ENCODE measurements at places on chromosomes 11 and 22. TPM values are rescaled to one million over a fixed set of nuclear protein-coding genes. Genes with fewer than 3 reads are reported as not detected.

Gene OR6A2
- under 0.01 TPM for total RNA-seq

Gene HMOX1
- 243 TPM for total RNA-seq

Gene FXYD6
- 8.0 TPM for total RNA-seq

Gene KDM4D
- total RNA-seq = 0.50 TPM

Gene GLYAT
- total RNA-seq = not detected

Gene MB
- not detected for total RNA-seq

Gene LPXN
- total RNA-seq = 8.6 TPM

Gene ATP6V1E1
- 182 TPM for total RNA-seq

Gene PATE2
- not detected for total RNA-seq

Gene SULT4A1
- total RNA-seq = under 0.01 TPM

Gene MYOD1
- total RNA-seq = not detected

GRCh38 chr11:2673250-2673610, 26.6 kb downstream of the KCNQ1OT1 start:
- no peaks in the 10 kb centered on the region for H3K27me3 ChIP-seq
- no peaks in the 10 kb centered on the region for H3K4me1 ChIP-seq
- no peaks in the 10 kb centered on the region for H3K36me3 ChIP-seq
- no peak for DNase-seq
- no peak overlapping the region for H3K4me3 ChIP-seq

DNA sequence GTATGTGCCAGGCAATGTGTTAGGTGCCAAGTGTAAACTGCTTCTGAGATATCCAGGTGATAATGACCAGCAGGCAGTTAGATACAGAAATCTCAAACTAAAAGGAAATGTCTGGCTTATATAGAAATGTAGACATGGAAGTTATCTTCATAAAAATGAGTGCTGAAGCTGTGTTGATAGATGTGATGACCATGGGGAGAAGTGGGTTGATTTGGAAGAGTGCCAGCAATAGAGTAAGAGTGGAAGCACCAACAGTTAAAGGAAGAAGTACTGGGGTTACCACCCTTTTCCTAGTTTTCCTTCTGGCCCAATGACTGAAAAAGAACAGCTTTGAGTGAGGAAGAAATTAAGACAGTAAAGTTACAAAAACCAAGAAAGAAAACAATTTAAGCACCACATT, 68.5 kb downstream of the C2CD3 start:
- no peak overlapping the region for H3K27ac ChIP-seq
- peaks cover 1% of the 10 kb centered on the region for H3K36me3 ChIP-seq
- no peaks in the 10 kb centered on the region for H3K27me3 ChIP-seq
- no peaks in the 10 kb centered on the region for H3K4me1 ChIP-seq

DNA sequence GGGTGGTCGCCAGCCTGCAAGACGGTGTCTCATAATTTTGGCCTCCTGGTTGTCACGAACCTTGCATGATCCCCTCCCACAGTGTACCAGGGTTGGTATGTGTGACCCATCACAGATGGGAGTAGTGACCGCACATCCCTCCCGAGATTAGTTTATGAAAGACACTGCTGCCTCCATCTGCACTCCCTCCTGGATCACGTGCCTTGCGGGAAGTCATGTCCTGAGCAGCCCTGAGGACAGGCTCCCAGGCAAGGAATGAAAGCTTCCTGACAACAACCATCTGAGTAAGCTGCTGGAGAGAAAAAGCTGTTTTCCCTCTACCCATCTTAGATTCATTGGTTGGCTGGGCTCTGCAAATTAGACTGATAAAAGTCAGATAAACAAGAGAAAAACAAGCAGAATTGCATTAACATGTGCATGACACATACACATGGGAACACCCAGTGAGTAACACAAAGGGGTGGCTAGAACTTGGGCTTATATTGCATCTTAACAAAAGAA, 14.4 kb upstream of the PAMR1 start:
- no peaks in the 10 kb centered on the region for H3K27me3 ChIP-seq
- peak; percentile 70 for DNase-seq
- peaks cover 30% of the 10 kb centered on the region for H3K4me1 ChIP-seq
- H3K36me3 ChIP-seq = no peaks in the 10 kb centered on the region
- peak overlapping the region; percentile 65 for H3K27ac ChIP-seq
- no peak overlapping the region for H3K4me3 ChIP-seq

DNA sequence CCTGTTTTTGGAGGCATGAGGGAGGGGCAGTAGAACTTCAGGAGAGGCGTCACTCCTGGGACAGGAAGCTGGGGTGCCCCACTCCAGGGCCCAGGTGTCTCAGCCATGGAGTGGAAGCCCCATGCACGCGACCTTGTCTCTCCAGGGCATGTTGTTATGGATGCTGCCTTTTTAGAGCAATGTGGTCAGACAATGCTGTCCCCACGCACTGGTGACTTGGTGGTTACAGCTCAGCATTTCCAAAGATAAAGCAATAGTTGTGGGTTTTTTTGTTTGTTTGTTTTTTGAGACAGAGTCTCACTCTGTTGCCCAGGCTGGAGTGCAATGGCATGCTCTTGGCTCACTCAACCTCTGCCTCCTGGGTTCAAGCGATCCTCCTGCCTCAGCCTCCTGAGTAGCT, 22.3 kb downstream of the EIF4G2 start:
- no peak for DNase-seq
- H3K27me3 ChIP-seq = no peaks in the 10 kb centered on the region
- H3K36me3 ChIP-seq = no peaks in the 10 kb centered on the region
- H3K27ac ChIP-seq = no peak overlapping the region

DNA sequence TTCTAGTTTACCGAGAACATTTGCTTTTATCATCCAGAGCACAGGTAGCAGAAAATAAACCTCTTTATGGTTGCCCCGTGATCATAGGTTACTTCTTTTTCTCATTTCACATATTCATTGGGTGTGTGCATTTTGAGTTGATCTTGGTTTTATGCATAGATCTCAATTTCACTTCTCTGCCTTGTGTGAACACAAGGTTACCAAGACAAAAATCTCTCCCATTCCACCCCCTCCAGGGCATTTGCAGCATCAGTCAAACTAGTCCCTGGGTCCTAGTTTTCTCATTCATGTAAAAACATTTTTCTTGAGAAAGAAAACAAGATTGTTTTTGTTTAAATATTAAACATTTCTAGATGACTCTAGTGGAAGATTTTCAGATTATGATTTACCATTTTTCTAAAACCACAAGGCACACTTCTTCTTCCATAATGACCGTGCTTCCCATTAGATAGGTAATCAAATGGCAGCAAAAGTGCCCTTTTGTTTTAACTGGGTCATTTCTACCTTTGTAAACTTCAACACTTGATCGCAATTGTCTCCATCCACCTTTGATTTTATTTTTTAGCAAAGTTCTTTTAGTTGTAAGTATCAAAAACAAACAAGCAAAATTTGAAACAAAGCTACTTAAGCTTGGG, 526.6 kb upstream of the CADM1 start:
- H3K4me3 ChIP-seq = no peak overlapping the region
- H3K4me1 ChIP-seq = no peaks in the 10 kb centered on the region
- no peak overlapping the region for H3K27ac ChIP-seq
- no peaks in the 10 kb centered on the region for H3K36me3 ChIP-seq
- no peaks in the 10 kb centered on the region for H3K27me3 ChIP-seq

GRCh38 chr11:130025371-130025770, 22.7 kb upstream of the PRDM10 start:
- H3K27me3 ChIP-seq = no peaks in the 10 kb centered on the region
- H3K4me3 ChIP-seq = no peak overlapping the region
- no peak for DNase-seq
- H3K27ac ChIP-seq = no peak overlapping the region

DNA sequence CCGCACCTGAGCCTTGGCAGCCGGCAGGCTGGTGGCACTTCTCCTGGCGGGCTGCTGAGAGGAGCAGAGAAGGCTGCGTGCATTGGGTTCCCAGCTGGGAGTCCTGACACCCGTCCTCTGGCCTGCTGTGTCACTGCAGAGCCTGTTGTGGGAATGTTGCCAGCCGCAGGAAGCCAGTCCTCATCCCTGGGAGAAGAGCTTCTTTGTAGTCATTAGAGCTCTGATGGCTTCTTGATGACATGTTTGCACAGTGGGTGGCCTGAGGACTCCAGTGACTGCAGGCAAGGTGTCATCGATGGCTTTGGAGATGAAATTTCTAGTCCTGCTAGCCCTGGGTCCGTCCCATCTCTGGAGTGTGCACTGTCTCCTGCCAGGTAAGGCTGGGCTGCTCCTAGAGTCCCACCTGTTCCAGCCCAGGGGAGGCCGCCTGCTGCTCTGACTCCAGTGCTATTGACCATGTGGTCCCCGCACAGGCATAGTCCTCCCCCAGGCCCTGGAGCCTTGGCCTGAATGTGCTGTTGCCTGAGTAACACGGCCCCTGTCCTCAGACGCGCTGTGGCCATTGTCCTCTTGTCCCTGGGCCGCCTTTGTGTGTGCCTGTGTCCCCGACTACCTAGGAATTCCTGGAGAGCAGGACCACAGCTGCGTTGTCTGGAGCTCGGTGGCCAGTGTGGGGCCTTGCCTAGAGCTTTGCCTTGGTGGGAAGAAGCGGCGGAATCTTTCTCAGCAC, 129.2 kb downstream of the CACNA1I start:
- H3K4me1 ChIP-seq = no peaks in the 10 kb centered on the region
- DNase-seq = no peak
- H3K36me3 ChIP-seq = no peaks in the 10 kb centered on the region
- H3K27ac ChIP-seq = no peak overlapping the region
- H3K27me3 ChIP-seq = no peaks in the 10 kb centered on the region

GRCh38 chr11:71309181-71309580, 56.8 kb upstream of the SHANK2 start:
- DNase-seq = no peak
- H3K27ac ChIP-seq = no peak overlapping the region
- H3K36me3 ChIP-seq = no peaks in the 10 kb centered on the region
- no peak overlapping the region for H3K4me3 ChIP-seq
- peaks cover 2% of the 10 kb centered on the region for H3K27me3 ChIP-seq
- no peaks in the 10 kb centered on the region for H3K4me1 ChIP-seq

DNA sequence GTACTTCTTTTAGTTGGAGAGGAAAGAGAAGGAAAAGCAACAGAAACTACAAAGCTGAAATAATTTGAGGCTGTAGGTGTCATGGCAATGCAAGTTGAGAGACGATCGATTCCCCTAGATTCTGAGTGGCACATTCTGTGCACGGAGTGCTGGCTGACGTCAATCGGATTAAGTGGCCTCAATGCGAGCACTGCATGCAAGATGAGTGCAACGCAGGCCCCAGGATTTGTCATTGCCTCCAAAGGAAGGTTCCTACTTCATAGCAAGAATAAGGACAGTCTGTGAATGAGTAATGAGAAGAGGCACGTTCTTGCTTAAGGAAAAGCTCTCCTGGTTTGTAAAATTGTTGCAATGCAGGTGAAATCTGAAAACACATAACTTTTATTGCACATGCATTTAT, 892.4 kb downstream of the KCNA4 start:
- no peaks in the 10 kb centered on the region for H3K4me1 ChIP-seq
- H3K27ac ChIP-seq = no peak overlapping the region
- DNase-seq = peak; percentile 23
- H3K36me3 ChIP-seq = no peaks in the 10 kb centered on the region
- H3K27me3 ChIP-seq = no peaks in the 10 kb centered on the region

DNA sequence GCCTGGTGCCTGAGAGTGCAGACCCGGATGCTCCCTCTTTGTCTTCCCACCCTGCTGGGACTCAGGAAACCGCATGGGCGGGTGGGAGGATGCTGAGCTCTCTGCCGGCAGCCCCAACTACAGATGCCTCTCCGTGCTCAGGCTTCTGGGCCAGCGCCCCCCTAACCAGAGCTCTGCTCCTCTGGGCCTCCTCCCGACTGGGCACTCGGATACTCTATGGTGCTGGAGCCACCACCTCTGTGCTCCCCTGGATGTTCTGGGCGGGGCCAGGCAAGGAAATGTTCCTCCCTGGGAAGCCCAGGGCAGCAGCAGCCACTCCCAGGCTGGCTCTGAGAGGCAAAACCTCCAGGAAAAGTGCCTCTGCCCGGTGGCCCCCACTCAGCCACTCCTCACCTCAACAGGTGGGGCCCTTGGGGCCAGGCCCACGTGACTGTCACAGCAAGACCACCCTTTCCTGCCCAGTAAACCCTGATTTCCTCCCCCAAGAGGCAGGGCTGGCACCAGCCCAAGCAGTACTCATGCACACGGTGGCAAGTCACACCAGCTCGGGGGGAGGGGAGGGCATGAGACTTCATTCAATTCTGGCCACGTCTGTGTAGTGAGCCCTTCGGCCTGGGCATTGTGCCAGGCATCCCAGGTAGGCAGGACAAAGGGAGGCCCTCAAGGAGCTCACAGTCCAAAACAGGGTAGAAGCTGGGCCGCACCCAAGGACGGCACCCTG, 54.7 kb upstream of the TCF20 start:
- H3K27me3 ChIP-seq = no peaks in the 10 kb centered on the region
- no peaks in the 10 kb centered on the region for H3K4me1 ChIP-seq
- no peak overlapping the region for H3K4me3 ChIP-seq
- DNase-seq = no peak
- no peak overlapping the region for H3K27ac ChIP-seq

DNA sequence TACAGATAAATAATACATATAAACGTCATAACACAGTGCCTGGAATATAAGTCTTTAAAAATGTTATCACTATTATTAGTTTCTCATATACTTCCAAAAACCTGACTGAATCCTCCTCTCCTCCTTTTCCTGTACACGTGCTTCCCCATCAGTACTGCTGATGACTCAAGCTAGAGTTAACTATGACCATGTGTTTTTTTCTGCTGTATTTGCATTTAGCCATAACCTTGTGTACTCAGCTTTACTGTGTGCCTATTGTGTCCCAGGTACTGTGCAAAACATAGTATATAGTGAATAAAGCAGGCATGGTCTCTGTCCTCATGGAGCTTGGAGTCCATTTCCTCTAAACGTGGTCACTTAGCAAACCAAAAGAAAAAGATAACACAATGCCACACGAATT, 56.5 kb upstream of the ARHGAP32 start:
- H3K36me3 ChIP-seq = no peaks in the 10 kb centered on the region
- peak overlapping the region; percentile 39 for H3K27ac ChIP-seq
- H3K27me3 ChIP-seq = no peaks in the 10 kb centered on the region
- no peaks in the 10 kb centered on the region for H3K4me1 ChIP-seq
